ENCODE measurements at places on chromosomes 2 and 18.
A peak's percentile ranks its signal among the peaks of the same experiment; 100 is the strongest.

DNA sequence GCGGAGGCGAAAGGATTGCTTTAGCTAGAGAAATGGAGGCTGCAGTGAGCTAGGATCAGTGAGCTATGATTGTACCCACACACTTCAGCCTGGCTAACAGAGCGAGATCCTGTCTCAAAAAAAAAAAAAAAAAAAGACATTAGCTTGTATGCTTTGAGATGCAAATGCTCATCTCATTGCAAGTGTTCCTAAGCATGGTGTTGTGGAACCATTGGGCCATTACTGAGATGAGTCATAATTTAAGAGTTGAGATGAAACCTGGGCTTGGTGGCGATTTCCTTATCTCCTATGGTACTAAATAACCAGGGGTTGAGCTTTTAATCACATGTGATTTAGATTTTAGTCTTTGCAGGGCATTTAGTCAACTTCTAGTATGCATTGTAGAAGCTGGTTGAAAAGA lies 2.2 kb downstream of the PLEKHA3 start:
- DNase-seq, result no peak

- DNase-seq, result peak; percentile 71
These were observed 103.6 kb upstream of the AGAP1 start for GRCh38 chr2:235390108-235390815.

GRCh38 chr2:99984799-99985515 lies 157.4 kb downstream of the AFF3 start:
- no peak for DNase-seq

DNA sequence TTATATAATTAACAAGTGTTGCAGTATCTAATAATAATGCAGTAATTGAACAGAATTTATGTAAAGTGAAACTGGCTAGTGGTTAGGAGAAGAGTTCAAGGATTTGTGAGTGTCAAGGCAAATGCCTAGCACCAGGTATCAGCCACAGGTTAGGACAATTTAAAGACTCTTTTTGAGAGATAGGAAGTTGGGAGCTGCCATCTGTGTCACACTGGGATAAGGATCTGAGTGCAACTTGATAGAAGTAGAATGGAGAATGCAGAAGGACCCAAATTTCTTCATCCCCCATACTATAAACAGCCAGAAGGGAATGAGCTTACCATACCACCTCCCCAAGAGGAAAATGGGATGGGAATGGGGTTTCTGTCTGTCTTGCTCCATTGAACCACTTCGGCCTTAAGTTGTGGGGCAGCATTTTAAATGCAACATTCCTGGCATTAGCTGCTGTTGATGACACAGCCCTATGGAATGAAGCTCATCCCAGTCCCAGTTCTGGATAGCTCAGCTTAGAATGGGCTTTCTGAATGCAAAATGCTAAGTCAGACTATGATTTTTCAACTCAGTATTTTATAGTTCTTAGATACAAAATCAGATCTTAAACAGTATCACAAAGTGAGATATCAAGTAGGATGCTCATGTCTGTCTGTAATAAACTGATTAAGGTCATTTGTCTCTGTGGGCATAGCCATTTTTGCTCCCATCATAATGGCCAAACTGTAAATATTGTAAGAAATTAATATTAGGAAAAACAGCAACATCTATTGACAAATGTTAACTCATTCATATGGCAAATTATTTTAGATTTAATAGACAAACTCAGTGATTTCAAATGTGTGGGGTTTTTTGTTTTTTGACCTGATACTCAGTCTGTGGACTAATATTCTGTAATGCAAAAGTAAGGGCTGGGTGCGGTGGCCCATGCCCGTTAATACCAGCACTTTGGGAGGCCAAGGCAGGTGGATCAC lies 44.0 kb downstream of the GPR155 start:
- DNase-seq, result no peak

DNA sequence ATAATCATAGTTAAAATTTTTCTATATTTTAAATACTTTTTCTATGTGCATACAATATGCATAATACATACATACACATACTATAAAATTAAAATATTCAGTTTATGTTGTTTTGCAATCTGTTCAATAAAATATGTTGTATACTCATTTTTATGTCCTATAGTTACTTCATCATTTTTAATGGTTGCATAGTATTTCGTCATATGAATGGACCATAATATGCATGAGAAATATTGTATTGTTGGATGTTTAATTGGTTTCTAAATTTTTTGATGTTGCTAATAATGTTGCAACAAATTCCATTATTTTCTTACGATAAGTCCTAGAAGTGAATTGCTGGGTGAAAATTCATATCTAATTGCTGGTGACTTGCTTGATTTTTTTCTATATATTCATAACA lies 211.5 kb upstream of the GCFC2 start:
- no peak for DNase-seq

DNA sequence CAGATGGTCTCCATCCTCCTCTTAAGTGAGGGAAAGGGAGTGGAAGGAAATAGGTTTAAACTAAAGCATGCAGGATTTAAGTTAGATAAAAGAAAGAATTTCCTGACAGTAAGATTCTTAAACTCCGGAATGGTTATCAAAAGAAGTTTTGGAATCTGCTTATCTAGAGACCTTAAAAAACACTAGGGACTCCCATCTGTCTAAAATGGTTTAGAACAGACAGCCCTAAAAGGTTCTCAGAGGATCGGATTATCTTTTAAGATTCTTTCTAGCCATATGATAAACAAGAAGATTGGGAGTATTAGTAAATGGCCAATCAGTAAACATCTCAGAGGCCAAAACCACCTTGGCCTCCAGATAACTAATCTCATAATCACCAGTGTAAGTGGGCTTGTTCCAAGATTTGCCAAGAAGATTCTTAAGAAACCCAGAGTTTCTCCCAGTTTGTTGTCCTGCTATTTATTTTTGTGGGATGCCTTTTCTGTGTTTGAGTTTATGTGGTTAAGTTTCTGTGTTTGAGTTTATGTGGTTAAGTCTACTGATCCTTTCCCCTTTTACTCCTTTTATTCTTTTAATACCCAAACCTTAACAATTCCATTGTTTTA lies 314.9 kb upstream of the NRP2 start:
- no peak for DNase-seq

- DNase-seq, result no peak
These were observed 27.0 kb downstream of the SPEG start for GRCh38 chr2:219461669-219462068.

DNA sequence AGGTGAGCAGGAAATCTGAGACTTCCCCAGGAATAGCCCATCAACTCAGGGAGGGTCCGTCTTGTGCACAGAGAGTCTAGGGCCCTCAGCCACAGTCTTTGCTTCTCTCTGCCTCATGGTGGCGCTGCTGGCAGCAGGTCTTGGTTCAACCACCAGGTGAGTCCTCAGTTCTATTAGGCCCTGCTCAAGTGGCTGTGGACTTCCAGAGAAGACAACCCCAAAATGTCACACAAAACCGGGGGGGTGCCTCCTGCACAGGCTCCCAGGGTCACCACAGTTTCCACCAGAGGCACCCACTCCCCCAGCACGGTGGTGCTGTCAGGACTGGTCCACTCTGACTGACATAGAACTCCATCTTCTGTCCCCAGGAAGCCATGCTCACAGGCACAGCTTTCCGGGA lies 2.4 kb upstream of the CHRNG start:
- no peak for DNase-seq

DNA sequence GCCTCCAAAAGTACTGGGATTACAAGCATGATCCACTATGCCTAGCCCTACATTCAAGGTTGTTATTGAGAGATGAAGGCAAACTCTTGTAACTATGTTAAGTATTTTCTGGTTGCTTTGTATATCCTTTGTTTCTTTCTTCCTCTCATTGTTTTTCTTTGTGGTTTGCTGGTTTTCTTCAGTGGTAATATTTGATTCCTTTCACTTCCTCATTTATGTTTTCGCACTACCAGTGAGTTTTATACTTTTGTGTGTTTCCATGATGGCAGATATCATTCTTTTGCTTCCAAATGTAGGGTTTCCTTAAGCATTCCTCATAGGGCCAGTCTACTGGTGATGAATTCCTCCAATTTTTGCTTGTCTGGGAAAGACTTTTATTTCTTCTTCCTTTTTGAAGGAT lies 90.2 kb downstream of the NCK2 start:
- DNase-seq, result no peak

DNA sequence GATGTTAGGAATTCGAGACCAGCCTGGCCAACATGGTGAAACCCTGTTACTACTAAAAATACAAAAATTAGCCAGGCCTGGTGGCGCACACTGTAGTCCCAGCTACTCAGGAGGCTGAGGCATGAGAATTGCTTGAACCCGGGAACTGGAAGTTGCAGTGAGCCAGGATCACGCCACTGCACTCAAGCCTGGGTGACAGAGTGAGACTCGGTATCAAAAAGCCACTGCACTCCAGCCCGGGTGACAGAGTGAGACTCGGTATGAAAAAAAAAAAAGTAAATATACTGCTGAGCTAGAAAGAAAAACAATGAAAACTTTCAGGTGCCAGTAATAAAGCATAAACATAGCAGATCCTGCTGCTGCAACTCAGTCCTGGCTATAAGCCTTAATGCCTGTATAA lies 73.5 kb downstream of the STRN start:
- DNase-seq, result no peak

DNA sequence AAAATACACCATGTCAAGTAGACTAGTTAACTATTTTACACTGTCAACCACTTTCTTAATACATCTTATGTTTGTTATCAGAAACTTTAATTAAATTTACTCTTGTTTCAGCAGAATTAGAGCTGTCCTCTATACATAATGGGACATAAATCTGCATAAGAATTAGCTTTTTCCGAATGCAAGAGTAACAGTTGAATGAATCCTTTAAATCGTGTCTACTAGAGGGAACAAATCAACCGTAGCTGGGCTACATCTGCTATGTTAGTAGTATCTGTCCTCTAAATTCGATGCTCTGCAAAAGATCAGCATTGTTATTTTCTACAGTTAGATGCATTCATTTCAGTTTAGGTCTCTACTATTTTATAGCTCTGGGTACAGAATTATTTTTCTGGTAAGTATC lies 1090.6 kb downstream of the DPP10 start:
- DNase-seq, result no peak

GRCh38 chr2:17296686-17297085 lies 221.6 kb downstream of the RAD51AP2 start:
- DNase-seq, result no peak

GRCh38 chr2:109069331-109070194 lies 59.4 kb upstream of the SH3RF3 start:
- DNase-seq, result no peak

DNA sequence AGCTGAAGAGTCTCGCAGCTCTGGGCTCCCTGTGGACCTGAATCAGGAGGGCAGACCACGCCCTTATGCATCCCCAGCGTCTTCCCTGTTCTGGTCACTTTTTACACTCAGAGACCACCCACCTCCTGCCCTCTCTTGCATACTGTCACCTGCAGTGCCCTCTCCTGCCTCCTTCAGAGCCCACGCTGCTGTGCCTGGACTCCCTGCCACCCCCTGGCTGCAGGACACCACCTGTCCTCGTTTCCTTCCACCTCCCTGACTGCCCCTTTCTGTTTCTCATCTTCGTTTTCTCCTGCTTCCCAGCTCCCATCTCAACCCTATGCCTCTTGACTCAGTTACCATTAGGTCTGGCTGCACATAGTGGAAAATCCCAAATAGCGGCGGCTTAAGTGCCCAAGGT lies 9.2 kb upstream of the INHBB start:
- no peak for DNase-seq

GRCh38 chr2:99481941-99482340 lies 7.9 kb downstream of the REV1 start:
- DNase-seq, result no peak

DNA sequence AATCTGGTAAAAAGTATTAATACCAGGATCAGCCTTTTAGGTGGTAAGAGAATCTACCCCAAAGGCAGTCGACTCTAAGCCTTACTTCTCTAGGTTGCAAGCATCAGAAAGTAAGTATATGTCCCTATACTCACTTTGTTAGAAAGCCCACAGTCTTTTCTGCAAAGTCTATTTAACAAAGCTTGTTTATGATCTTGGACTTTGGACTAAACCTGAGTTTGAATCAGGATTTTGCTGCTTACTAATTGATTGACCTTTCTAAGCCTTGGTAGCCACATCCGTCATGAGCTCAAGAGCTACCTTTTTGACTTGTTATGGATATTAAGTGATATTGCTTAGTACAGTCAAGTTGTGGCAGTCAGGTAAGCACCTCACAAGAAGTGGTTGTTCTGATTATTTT lies 18.4 kb downstream of the FMNL2 start:
- DNase-seq, result no peak

- no peak for DNase-seq
These were observed 90.9 kb downstream of the MALT1 start for GRCh38 chr18:58761970-58762780.

- no peak for DNase-seq
These were observed 107.1 kb downstream of the GLI2 start for GRCh38 chr2:120842456-120843439.

GRCh38 chr2:110991911-110992310 lies 128.8 kb upstream of the BCL2L11 start:
- no peak for DNase-seq

GRCh38 chr2:96945014-96945413 lies 41.4 kb downstream of the FAM178B start:
- no peak for DNase-seq

GRCh38 chr2:131115752-131116151 lies 10.6 kb downstream of the PLEKHB2 start:
- no peak for DNase-seq

GRCh38 chr18:53169346-53169745 lies 829.3 kb downstream of the DCC start:
- DNase-seq, result no peak

DNA sequence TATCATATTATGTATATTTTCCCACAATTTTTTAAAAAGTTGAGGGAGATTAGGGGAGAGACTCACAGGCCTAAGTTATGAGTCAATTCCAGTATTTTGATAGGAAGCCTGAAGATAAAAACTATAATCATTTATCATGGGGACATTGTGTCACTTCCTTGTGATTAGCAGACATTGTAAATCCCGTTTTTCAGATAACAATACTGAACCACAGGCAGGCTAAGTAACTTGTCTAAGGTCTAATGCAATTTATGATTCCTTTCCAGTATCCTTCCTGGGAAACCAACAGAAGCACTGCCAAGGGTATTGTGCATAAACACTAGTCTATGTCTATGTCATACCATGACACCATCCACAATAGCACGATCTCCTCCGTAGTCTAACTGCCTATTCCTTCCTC lies 235.2 kb upstream of the PIK3C3 start:
- DNase-seq, result no peak

DNA sequence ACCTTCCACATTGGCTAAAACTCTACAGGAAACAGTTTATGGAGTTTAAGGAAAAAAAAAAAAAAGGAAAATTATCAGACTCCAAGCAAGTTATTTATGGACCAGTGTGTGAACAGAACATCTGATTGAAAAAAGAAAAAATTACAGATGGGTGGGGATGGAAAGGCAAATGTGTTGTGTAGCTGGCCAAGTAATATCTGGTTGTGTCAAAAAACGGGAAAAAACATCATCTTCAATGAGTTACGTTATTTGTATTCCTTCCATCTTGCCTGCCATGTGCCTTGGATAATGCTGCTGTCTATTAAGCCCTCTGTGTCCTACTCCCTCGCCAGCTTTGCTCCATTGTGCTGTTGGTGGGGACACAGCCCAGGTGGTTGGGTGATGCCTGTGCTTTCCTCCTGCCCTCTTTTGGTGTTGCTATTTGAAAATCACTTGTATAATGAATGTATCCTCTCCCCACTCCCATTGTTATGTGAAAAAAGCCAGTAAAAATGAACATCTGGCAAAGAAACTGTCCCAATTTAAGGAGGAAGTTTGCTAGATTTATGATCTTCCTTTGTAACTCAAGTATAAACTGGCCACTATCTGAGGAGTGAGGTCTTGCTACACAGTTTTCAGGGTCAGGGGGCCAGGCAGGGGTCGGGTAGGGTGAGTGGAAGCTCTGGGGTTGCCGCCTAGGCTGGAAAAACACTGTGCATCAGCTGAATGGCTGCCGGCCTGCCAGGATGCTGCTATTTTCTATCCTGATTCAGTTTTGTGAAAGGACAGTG lies 155.9 kb downstream of the FMNL2 start:
- DNase-seq, result no peak

GRCh38 chr2:4900242-4900641 lies 791.9 kb upstream of the SOX11 start:
- no peak for DNase-seq

Data from activated CD4-positive, alpha-beta T cell treated with anti-CD3 and anti-CD28 coated beads, Interleukin-2, amount 10 ng/mL, durations not matched to agents 7 days and 5 days (primary cell).